ENCODE measurements at places on chromosomes 3 and 15. TPM values are rescaled to one million over a fixed set of nuclear protein-coding genes. Genes with fewer than 3 reads are reported as not detected.

Gene PPM1M
- total RNA-seq: 5.0 TPM

Gene NR2E3
- total RNA-seq: not detected

Gene SOX2
- total RNA-seq: not detected

Gene PLCH1
- total RNA-seq: 0.16 TPM

DNA sequence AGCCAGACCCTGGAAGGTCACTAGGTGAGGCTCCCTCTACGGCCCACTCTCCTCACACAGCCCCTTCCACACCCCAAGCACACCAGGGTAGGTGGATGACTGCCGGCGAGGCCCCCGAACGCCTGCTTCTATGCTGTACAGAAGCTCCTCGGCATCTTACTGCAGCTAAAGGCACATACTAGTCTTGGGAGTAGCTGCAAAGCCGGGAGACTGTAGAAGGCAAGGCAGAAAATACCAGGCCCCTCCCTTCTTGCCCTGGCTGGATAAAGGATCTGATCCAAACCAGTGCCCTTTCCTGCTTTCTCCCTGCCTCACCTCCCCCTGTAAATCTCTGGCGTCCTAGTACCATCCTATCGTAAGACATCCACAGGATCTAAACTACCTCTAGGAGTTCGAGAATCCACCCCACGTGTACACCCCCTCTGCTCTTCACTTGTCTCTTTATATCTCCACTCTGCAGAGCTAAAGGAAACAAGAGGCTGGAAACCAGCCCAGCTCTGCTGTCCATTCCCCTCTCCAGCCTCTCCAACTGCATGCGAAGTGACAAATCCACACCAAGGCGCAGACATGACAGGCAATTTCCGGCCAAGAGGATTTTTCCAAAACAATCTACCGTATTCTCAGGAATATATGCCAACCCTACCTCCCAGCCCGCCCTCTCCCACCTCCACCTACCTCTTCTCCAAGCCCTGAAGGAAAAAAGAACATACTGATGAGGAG, 11.8 kb downstream of the TNK2 start:
- H3K4me1 ChIP-seq: no peaks in the 10 kb centered on the region
- no peaks in the 10 kb centered on the region for H3K27me3 ChIP-seq
- H3K4me3 ChIP-seq: peak overlapping the region; percentile 66
- DNase-seq: no peak
- peak overlapping the region; percentile 78 for H3K27ac ChIP-seq

- no peak for DNase-seq
- H3K36me3 ChIP-seq: no peaks in the 10 kb centered on the region
- peak overlapping the region; percentile 28 for H3K4me3 ChIP-seq
- H3K4me1 ChIP-seq: no peaks in the 10 kb centered on the region
- no peak overlapping the region for H3K27ac ChIP-seq
Measured at GRCh38 chr15:67836134-67836455, 3.8 kb downstream of the RNU6-1 start.

GRCh38 chr3:182243625-182244024, 531.9 kb downstream of the SOX2 start:
- peaks cover 24% of the 10 kb centered on the region for H3K4me1 ChIP-seq
- no peak overlapping the region for H3K27ac ChIP-seq
- no peaks in the 10 kb centered on the region for H3K27me3 ChIP-seq
- H3K36me3 ChIP-seq: no peaks in the 10 kb centered on the region

DNA sequence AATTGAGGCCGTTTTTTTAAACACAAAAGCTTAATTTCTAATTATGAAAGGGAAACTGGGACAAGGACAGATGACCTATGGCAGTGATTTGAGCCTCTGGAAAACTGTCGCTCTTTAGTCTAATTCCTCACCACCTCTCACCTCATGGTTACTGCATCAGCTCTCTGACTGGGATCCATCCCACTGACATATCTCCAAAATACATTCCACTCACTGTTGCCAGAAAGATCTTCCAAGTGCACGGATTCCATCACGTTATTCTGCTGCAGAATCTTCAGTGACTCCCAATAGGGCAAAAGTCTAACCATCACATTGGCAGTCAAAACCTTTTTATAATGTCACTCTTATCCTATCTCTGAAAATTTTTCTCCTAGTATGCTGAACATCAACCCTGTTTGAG, 132.3 kb upstream of the MB21D2 start:
- DNase-seq: no peak
- H3K27me3 ChIP-seq: no peaks in the 10 kb centered on the region
- no peak overlapping the region for H3K4me3 ChIP-seq

DNA sequence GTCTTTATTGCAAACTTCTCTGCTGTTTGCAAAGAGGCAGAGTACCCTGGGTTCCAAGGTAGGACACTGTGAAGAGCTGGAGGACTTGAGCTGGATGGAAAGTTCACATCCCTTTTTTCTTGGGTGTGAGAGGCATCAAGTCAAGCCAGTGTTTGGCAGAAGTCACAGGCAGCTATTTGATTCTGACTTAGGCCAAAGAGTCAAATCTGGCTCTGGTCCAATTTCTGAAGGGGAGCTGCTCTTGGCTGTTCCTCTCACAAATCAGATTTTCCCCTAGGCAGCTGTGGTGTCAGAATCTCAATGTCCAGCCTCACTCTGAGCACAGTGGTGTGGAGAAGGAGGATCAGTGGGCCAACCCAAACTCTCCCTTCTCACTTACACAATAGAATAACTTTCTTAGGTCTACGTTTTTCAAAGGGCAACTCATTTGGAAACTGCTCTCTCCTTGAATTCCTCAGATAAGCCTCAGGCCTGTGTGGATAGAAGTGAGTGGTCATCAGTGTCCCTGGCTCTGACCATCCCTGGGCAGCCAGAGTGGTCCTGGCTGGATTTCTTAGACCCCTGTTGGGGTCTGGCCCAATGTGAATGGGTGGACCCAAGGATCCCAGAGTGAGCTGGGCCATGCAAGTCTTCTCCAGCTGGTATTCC, 18.2 kb upstream of the AMOTL2 start:
- no peaks in the 10 kb centered on the region for H3K4me1 ChIP-seq
- H3K4me3 ChIP-seq: no peak overlapping the region
- no peak overlapping the region for H3K27ac ChIP-seq
- no peaks in the 10 kb centered on the region for H3K27me3 ChIP-seq

DNA sequence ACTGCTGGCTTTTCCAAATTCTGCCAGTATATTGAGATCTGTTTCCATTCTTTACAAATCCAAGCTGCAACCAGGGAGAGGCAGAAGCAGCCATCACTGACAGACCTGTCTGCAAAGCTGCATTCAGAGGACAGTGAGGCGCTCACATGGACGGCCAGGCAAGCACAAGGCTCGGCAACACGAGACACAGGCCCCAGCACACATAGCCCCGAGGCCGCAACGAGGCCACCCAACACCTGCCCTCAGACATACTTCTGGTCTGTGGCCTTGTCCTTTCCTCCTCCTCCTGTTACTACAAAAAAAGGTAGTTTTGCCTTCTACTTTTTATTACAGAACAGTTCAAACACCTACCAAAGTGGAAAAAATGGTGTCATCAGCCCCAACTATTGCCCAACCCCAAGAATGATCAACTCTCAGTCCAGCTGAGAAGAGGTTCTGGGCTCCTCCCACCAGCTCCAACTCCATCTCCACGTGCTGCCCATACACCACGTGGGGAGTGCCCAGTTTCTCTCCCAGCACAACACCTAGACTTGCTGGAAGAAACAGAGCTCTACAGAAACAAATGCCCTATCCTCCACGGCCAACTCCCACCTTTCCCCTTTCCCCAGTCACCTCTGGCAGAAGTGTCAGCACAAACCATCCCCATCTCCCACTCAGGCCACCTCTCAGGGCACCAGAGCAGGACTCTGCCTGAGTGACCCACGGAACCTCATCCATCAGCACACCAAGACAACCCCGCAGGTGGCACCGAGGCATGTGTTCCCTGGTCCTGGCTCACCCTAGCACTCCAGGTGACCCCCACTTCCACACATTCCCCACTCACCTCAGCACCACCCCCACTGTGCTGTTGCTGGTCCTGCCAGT, 7.4 kb downstream of the ZXDC start:
- H3K4me3 ChIP-seq: no peak overlapping the region
- peaks cover 21% of the 10 kb centered on the region for H3K36me3 ChIP-seq
- no peaks in the 10 kb centered on the region for H3K27me3 ChIP-seq
- DNase-seq: peak; percentile 79
- H3K4me1 ChIP-seq: peaks cover 3% of the 10 kb centered on the region
- peak overlapping the region; percentile 81 for H3K27ac ChIP-seq

- no peaks in the 10 kb centered on the region for H3K27me3 ChIP-seq
- H3K36me3 ChIP-seq: no peaks in the 10 kb centered on the region
- no peak overlapping the region for H3K27ac ChIP-seq
- DNase-seq: no peak
- H3K4me1 ChIP-seq: no peaks in the 10 kb centered on the region
Measured at GRCh38 chr3:197584733-197585132, 29.0 kb upstream of the BDH1 start.

- H3K27me3 ChIP-seq: no peaks in the 10 kb centered on the region
- no peaks in the 10 kb centered on the region for H3K36me3 ChIP-seq
- DNase-seq: no peak
- no peak overlapping the region for H3K4me3 ChIP-seq
- H3K27ac ChIP-seq: no peak overlapping the region
- H3K4me1 ChIP-seq: no peaks in the 10 kb centered on the region
Measured at GRCh38 chr3:101998256-101998926, 149.1 kb downstream of the NFKBIZ start.

DNA sequence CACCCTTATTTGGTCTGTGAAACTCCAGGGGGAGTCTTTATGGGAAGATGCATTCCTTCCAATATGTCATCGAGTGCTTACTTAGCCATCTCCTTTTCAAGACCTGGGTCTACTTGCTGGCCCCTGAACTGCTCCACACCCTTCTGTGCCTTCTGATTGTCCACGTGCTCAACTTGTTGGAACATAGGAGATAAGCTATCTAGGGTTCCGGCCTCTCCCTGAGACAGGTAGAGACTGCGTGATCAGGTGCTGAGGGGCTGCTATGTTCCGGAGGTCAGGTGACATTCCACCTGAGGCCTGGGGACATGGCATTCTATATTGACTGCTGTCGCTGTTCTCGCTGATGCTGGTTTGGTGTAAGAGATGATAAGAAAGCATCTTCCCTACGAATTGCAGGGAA, 65.6 kb downstream of the ATP1B3 start:
- no peaks in the 10 kb centered on the region for H3K36me3 ChIP-seq
- no peaks in the 10 kb centered on the region for H3K4me1 ChIP-seq
- H3K27ac ChIP-seq: no peak overlapping the region

DNA sequence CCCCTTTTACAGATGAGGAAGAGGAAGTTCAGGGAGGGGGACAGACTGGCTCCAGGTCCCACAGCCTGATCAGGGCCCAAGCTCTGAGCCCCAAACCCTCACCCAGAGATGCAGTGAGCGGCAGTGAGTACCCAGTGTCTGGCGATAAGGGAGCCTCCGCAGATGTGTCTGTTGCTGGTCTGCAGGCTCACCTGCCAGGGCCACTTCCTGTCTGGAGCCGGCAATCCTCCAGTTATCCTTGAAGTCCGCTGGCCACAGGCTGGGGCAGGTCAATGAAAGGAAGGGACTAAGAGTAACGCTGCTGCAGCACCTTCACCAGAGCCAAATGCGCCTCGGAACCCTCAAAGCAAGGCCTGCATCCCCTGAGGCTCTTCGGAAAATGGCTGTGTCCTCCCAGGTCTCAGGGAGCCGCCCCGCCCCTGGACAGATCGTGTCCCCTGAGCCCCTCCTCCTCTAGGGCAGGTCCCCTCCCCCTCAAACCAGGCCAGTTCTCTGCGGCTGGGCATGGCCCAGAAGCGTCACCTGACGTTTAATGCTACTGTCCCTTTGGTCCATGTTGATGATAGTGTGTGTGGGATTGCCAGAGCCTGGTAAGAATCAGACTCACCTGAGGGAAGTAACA, 51.5 kb downstream of the MYL3 start:
- H3K27me3 ChIP-seq: no peaks in the 10 kb centered on the region
- no peak for DNase-seq
- H3K4me1 ChIP-seq: no peaks in the 10 kb centered on the region
- H3K4me3 ChIP-seq: peak overlapping the region; percentile 56

DNA sequence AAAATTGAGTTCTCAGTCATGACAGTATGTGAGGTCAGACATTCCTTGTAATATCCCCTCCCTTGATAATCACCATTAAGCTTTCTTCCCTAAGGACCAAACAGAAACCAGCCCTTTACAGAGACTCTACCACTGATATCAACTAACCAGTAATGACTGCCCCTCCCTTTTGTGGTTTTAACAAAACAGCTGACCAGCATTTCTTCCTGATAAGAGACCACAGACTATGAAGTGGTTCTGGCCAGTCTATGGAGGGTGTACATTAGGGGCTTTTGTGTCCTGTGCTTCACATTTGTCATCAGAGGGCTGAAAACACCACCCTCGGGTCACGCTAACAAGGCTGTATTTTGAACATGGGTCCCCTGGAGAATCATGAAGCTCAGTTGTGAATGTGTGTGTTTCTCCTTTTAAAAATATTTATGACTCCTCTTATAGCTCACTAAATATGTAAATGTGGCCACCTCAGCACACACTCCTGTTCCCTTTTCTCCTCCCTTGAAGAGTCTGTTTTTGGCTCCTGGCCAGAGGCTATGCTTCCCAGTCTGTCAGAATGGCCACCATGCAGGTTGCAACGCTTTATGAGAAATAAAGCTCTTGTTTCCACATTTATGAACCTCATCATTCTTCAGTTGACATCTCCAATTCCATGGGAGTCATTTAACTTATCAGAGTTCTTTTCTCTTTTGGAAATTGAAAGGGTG, 239.3 kb downstream of the CPNE4 start:
- H3K27me3 ChIP-seq: no peaks in the 10 kb centered on the region
- H3K36me3 ChIP-seq: no peaks in the 10 kb centered on the region
- DNase-seq: no peak

GRCh38 chr3:24303057-24303754, 191.4 kb downstream of the THRB start:
- no peaks in the 10 kb centered on the region for H3K27me3 ChIP-seq
- no peaks in the 10 kb centered on the region for H3K4me1 ChIP-seq
- no peak overlapping the region for H3K27ac ChIP-seq
- DNase-seq: no peak
- no peaks in the 10 kb centered on the region for H3K36me3 ChIP-seq

DNA sequence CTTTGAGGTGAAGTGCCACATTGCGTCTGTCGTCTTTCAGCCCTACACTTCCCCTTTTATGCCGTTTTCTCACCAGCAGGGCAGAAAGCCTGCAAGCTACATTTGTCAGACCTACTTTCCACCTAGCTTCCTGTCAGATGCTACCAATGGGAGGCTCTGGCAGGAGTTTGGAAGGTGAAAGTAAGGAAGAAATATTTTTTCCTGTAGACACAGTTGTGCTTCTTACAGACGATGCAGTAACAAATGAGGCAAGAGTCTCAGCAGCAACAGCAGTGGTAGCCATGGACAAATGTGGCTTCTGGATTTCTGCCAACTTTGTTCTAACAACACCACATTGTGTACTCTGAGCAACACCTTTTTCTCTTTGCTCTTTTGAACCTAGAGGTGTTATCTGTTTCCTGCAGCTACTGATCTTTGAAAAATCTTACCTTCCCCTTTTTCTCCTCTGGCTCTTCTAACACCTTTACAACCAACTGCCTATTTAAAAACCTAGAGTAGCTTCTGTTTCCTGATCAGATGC, 70.6 kb upstream of the STT3B start:
- no peaks in the 10 kb centered on the region for H3K27me3 ChIP-seq
- H3K36me3 ChIP-seq: no peaks in the 10 kb centered on the region
- H3K4me3 ChIP-seq: no peak overlapping the region
- DNase-seq: no peak

Measured in right lobe of liver (tissue), 6 donors.